Activated CD4-positive, alpha-beta T cell treated with anti-CD3 and anti-CD28 coated beads, Interleukin-2, amount 10 ng/mL, durations not matched to agents 7 days and 5 days (primary cell): ENCODE measurements at places on chromosomes 3 and 15. TPM values are rescaled to one million over a fixed set of nuclear protein-coding genes. Genes with fewer than 3 reads are reported as not detected.
A peak's percentile ranks its signal among the peaks of the same experiment; 100 is the strongest.

Gene PBRM1
- 88.9 TPM for total RNA-seq

Gene IRAK2
- total RNA-seq: 1.6 TPM

Gene PPP1R14D
- not detected for total RNA-seq

DNA sequence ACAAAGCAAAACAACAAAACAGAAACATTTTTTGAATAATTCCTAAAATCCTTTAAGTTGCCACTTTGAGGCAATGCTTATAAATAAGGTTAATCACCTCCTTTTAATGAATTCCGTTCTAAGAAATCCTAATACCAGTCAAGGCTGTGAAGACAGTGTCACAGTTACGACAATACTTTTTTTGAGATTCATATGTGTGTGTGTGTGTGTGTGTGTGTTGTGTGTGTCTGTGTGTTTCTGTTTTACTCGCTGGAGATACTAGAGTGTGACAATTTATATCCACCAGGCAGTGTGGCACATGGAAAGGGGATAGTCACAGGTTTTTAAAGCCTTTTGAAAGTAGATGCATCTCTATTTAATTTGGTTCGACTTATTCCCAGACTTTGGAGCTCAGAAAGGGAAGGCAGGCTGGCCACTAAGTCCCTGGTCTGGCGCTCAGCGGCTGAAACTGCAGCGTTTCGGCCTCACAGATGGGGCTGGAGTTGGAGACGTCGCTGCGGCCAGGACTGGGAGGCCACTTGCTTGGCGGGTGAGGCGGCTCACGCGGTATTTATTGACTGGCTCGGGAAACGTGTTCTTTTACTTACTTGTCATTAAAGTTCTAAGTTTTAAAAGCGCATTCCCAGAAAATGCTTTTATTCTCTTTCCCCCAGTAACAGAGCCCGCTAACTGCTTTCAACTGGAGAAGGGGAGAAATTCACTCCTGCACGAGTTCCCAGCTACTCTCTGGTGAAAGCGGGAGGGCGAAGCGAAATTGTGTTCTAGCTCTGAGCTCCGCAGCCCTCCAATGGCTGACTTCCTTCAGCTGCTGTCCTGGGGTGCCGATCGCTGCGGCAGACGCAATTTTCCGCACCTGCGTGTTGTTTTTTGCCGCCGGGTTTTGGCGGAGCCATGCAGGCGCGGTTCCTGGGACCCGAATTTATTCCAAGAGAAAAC lies 13.7 kb downstream of the ZIC1 start:
- no peaks in the 10 kb centered on the region for H3K4me1 ChIP-seq
- H3K36me3 ChIP-seq: peaks cover 3% of the 10 kb centered on the region
- no peak overlapping the region for H3K4me3 ChIP-seq
- DNase-seq: no peak
- peaks cover 65% of the 10 kb centered on the region for H3K27me3 ChIP-seq
- peak overlapping the region; percentile 41 for H3K27ac ChIP-seq

DNA sequence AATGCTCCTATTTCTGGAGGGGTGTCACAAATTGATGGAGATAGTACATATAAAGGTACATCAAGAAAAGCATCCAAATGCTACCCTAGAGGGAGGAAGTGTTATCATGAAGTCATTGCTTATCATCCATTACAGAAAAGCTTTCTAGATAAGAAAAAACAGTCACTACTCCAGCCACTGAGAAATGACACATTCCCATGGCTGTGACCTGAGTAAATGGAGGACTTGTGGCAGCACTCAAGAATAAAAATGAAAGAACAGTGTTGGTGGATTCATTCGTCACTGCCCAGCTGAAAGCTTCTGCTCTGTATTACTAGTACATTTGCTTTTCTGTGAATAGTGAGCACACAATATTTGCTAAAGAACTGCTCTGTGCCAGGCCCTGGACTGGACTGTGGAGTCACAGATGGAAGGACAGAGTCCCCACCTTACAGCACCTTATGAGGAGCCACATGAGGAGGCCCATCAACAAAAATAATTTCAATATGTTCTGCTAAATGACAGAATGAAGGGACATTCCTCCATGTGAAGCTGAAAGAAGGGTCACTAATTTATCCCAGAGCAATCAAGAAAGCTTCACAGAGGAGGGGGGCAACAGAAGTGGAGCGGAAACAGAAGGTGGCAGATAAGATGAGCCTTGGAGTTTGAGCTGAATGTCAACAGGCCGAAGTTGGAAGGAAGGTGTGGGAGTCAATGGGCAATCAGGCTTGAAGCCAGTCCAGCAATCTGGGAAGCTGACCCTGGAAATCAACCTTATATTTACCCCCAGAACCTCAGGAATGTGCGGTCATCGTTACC lies 343.5 kb upstream of the TRIM42 start:
- DNase-seq: no peak
- no peak overlapping the region for H3K4me3 ChIP-seq
- H3K36me3 ChIP-seq: no peaks in the 10 kb centered on the region
- H3K4me1 ChIP-seq: no peaks in the 10 kb centered on the region
- H3K27ac ChIP-seq: no peak overlapping the region
- H3K27me3 ChIP-seq: no peaks in the 10 kb centered on the region

DNA sequence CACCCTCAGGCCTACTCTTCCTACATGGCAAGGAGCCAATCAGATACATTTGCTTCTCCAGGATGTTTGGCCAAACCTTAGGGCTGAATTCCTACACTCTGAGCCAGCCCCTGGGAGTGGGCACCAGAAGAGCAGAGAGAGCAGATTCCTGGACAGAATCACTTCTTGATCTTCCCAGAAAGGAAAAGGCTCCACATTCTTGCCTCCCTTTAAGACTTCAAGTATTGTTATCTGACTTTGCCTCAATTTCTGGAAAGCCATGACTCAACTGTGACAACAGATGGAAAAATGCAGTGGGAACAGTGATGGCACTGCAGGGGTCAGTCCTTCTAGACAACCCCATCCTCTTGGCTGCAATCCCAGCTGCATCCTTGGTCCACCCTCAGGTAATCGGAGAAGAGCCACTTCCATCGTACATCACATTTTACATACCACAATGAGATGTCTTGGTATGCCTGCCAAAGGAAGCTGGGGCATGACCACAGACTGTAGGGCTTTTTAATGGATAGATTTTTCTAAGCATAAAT lies 21.0 kb downstream of the SLCO2A1 start:
- no peaks in the 10 kb centered on the region for H3K4me1 ChIP-seq
- no peak for DNase-seq
- H3K27ac ChIP-seq: no peak overlapping the region
- no peak overlapping the region for H3K4me3 ChIP-seq

DNA sequence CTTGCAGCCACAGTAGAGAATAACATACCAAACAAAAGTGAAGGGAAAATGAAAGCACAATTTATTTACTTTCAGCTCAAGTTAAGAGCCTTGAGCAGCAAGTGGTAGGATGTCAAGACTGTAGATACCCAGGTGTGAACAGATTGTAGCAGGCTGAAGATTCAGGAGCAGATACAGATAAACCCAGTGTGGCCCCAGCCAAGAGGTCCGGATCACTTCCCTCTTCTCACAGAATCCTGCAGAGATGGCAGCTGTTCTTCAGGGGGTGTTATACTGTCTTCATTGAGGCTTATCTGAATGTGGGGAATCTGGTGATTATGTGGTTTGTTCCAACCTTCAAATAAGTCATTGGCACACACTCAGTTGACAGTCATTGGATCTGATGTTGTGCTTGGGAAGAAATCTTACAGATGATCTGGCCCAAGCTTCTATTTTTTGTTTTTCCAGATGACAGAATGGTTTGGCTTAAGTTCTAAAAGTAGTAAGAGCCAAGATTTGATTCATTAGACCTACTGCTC lies 2.2 kb downstream of the STARD9 start:
- peaks cover 60% of the 10 kb centered on the region for H3K4me1 ChIP-seq
- peak overlapping the region; percentile 40 for H3K4me3 ChIP-seq
- peaks cover 5% of the 10 kb centered on the region for H3K36me3 ChIP-seq
- H3K27me3 ChIP-seq: peaks cover 30% of the 10 kb centered on the region
- DNase-seq: no peak

DNA sequence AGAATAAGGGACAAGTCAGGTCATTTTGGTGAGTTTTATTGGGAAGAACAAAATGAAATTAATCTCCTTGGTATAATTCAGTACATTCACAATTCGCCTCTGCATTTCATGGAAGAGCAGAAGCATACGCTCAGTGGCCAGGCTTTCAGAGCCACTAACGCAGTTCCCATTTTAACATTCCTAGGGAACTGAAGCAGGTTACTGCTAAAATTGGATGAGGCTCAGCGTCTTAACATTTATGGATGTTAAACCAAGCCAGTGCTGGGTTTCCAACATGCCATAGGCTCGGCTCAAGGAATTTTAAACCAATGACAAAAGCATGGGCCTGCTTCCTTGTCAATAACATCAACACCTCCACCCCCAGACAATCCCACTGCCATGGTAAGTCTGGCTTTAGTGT lies 172.7 kb upstream of the PRICKLE2 start:
- H3K36me3 ChIP-seq: no peaks in the 10 kb centered on the region
- no peak overlapping the region for H3K27ac ChIP-seq
- H3K4me3 ChIP-seq: no peak overlapping the region

DNA sequence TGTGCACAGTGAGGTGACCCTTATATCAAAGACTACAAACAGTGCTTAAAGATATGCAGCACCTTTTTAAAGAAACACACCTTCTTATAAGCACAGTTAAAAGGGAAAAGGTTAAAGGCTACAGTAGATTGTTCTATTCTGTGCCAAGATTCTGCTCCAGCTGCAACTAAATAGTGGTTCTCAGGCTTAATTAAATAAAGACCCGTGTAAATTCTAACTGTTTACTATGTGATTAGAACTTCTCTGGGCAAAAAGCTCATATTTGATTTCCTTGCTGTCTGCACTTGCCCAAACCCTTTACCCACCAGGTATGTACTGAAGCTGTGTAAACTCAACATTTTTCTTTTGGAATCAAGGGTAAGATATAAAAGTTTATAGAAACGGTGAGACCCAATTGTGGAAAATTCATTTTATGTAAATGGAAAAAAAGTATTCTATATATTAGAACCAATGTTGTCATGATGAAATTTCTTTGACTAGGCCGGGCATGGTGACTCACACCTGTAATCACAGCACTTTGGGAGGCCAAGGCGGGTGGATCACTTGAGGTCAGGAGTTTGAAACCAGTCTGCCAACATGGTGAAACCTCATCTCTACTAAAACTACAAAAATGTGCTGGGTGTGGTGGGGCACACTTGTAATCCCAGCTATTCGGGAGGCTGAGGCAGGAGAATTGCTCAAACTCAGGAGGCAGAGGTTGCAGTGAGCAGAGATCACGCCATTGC lies 230.6 kb downstream of the MECOM start:
- DNase-seq: no peak
- no peak overlapping the region for H3K4me3 ChIP-seq
- H3K36me3 ChIP-seq: no peaks in the 10 kb centered on the region
- H3K27ac ChIP-seq: no peak overlapping the region
- peaks cover 10% of the 10 kb centered on the region for H3K4me1 ChIP-seq

DNA sequence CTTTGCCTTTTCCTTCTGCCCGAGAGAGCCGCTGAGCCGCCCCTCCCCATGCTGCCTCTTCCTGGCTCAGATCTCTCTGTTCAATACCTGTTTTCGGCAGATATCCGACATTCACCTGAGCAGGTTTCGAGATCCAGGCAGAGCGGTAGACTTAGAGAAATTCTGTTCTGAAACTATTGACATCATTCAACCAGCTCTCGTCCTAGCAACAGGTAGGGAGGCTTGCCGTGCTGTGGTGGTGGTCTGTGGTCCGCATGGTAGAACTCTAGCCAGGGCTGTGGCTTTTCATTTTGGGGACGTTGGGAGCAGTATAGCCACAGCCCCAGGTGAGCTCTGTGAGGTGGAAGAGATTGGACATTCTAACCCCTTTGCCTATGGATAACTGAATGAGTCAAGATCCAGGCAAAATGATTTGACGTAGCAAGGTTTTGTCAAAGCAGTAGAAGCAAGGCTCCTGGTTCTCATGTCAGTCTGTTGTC lies 810 bp downstream of the TMEM62 start:
- peak; percentile 15 for DNase-seq
- peaks cover 34% of the 10 kb centered on the region for H3K36me3 ChIP-seq
- H3K27ac ChIP-seq: peak overlapping the region; percentile 95
- H3K27me3 ChIP-seq: peaks cover 10% of the 10 kb centered on the region
- H3K4me3 ChIP-seq: peak overlapping the region; percentile 92

DNA sequence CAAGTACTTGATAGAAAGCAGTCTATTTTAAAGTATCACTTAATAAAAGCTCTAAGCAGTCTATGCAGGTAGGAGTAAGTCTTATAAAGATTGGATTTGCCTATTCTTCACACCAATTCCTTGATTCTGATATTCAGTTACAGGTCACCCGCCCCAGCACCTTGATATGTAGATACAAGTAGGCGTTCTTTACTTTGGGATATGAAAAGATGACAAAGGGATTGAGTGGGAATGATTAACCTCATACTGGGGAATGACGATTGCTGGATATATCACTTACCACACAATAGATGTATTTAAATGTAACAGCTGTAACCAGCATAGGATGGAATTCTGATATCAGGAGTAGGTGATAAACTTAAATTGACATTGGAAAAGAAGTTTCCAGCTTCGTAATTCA lies 47.1 kb downstream of the HHLA2 start:
- peaks cover 13% of the 10 kb centered on the region for H3K27me3 ChIP-seq
- H3K4me1 ChIP-seq: peaks cover 20% of the 10 kb centered on the region
- peaks cover 11% of the 10 kb centered on the region for H3K36me3 ChIP-seq
- H3K4me3 ChIP-seq: no peak overlapping the region
- H3K27ac ChIP-seq: no peak overlapping the region

DNA sequence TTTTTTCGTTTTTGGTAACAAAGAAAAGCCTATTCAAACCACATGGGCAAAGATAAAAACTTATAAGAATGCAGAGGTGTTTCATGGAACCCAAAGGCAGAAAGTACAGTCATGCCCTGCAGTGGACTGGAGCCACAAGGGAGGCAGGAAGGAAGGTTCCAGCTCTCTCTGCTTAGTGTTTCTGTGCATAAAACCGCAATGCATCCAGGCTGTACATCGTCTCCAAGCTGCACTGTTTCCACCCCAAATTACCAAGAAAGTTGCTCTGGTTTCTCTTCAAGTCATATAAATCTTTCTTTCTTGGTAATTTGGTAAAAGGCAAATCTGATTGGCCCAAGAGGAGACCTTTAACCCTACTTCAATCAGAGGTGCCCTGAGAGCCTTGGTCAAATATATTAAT lies 15.8 kb downstream of the TRAT1 start:
- H3K27me3 ChIP-seq: no peaks in the 10 kb centered on the region
- peak; percentile 68 for DNase-seq
- peaks cover 89% of the 10 kb centered on the region for H3K4me1 ChIP-seq
- H3K4me3 ChIP-seq: peak overlapping the region; percentile 45
- H3K36me3 ChIP-seq: peaks cover 81% of the 10 kb centered on the region

DNA sequence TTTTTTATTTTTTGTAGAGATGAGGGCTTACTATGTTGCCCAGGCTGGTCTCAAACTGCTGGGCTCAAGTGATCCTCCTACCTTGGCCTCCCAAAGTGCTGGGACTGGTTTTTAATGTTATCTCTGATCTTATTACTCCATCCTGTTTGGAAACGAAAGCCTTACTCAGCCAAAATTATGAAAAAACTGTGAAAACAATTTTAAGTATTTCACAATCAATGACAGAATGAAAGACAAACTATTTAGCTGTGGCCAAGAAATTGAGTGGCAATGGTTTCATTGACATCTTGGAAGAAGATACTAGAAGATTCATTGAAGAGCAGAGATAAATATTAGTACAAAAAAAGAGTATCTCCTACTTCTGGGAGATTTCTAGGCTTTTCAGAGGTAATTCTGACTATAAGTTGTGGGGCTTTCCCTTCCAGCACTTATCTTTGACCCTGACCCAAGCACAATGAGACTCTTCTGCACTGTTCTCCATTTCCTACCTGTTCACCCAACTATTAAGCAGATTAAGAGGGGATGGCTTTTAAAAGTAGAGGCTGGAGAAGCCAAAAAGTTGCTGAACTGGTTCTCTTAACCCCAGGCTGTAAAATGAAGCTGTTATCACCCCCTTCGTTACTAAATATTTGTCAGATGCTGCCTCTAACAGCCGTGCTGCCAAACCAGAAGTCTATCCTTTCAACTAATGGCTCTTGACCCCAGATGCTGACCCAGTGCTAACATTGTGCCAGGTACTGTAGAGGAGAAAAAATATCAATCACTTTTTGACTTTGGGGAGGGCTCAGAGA lies 14.2 kb upstream of the SLC25A36 start:
- H3K27ac ChIP-seq: no peak overlapping the region
- H3K4me3 ChIP-seq: no peak overlapping the region
- H3K27me3 ChIP-seq: peaks cover 11% of the 10 kb centered on the region
